HepG2 (cell line): ENCODE measurements at places on chromosomes 1 and 21.

GRCh38 chr1:72100771-72101170, 181.6 kb downstream of the NEGR1 start:
- no peak for DNase-seq

GRCh38 chr1:247317702-247318101, 14.0 kb downstream of the ZNF496 start:
- DNase-seq: no peak

GRCh38 chr1:169108863-169109560, 2.5 kb downstream of the ATP1B1 start:
- DNase-seq: peak; percentile 71

DNA sequence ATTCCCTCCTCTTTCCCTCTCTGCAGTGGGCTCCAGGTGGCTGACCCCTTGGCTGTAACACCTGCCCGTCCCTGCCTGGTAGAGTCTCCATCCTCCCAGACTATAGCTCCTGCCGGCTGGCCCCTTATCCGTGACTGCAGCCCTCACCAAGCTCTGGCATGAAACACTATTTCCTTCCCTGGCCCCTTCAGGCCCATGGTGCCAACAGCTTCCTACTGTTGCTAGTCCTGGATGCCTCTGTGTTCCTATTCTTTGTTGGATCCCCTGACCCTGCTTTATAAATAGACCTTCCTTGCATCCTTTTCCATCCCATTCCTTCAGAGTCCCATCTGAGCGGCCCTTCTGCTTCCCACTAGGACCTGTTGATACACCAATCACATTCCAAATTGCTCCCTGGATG, 195.0 kb downstream of the ZNF326 start:
- no peak for DNase-seq

DNA sequence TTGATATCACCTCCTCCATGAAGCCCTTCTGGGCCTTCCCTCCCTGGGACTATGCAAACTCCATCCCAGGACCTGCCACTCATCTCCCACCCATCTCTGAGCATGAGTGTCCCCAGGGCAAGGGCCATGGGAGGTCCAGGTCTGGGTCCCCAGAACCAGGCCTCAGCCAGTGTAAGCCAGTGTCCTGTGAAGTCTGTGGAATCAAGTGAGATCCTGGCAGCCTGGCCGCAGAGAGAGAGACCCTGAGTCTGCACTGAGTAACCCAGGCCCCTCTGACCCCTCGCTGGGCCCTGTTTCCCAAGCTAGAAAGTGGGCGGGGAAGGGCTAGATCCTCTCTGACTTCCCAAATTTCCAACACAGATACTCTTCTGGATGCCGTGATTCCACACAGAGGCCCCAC, 132.7 kb downstream of the DMRTB1 start:
- DNase-seq: no peak

- no peak for DNase-seq
Observed at GRCh38 chr1:176857632-176858031, 306.9 kb downstream of the ASTN1 start.

DNA sequence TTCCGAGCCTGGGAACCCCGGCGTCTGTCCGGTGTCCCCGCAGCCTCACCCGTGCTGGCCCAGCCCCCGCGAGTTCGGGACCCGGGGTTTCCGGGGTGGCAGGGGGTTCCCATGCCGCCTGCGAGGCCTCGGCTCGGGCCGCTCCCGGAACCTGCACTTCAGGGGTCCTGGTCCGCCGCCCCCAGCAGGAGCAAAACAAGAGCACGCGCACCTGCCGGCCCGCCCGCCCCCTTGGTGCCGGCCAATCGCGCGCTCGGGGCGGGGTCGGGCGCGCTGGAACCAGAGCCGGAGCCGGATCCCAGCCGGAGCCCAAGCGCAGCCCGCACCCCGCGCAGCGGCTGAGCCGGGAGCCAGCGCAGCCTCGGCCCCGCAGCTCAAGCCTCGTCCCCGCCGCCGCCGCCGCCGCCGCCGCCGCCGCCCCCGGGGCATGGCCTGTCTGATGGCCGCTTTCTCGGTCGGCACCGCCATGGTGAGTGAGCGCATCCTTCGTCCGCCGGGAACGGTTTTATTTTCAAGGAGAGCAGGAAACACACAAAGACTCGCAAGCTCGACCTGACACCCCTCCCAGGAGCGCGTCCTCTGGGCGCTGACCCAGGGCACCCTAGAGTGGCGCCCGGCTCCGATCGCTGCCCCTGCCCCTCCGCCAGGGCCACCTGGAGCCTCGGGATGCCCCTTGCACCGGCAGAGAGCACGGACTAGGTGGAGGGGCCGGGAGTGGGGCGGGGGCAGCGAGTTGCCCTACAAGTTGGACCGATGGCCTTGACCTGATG, at the start of gene ABCG1:
Gene ABCG1 (plus strand): TSS at position 305 of the 770 bp plus-strand sequence. CDS start 123 bp downstream, at position 428.
- DNase-seq: no peak

GRCh38 chr1:169329383-169329782, 38.2 kb downstream of the NME7 start:
- no peak for DNase-seq

- no peak for DNase-seq
Observed at GRCh38 chr21:41584603-41585176, 76.7 kb upstream of the TMPRSS2 start.

GRCh38 chr1:109254621-109255096, 5.3 kb downstream of the CELSR2 start:
- no peak for DNase-seq

GRCh38 chr1:48725341-48726046, 51.2 kb downstream of the BEND5 start:
- no peak for DNase-seq

DNA sequence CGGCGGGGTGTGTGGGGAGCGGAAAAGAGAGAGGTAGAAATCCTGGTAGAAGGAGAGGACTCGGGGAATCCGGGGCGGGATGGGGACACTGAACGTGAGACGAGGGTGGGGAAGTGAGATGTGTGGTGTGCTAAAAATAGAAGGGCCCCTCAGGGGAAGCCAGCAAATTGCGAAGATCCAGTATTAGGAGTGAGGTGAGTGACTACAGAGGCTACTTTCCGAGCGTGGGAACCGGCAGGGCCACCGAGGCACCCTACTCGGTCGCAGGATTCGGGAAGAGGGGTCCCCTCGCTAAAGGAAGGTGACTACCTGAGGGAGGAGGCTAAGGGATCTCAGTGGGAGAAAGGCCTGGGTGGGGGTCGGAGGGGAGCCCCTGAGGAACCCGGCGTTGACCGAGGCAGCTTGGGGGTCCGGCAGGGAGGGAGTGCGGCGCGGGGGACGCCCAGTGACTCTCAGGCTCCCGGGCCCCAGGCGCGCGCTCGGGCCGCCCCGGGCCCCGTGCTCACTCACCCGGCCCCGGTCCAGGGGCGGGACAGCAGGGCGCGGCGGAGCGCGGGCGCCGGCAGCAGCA, 318 bp downstream of the ALDH4A1 start:
- no peak for DNase-seq

DNA sequence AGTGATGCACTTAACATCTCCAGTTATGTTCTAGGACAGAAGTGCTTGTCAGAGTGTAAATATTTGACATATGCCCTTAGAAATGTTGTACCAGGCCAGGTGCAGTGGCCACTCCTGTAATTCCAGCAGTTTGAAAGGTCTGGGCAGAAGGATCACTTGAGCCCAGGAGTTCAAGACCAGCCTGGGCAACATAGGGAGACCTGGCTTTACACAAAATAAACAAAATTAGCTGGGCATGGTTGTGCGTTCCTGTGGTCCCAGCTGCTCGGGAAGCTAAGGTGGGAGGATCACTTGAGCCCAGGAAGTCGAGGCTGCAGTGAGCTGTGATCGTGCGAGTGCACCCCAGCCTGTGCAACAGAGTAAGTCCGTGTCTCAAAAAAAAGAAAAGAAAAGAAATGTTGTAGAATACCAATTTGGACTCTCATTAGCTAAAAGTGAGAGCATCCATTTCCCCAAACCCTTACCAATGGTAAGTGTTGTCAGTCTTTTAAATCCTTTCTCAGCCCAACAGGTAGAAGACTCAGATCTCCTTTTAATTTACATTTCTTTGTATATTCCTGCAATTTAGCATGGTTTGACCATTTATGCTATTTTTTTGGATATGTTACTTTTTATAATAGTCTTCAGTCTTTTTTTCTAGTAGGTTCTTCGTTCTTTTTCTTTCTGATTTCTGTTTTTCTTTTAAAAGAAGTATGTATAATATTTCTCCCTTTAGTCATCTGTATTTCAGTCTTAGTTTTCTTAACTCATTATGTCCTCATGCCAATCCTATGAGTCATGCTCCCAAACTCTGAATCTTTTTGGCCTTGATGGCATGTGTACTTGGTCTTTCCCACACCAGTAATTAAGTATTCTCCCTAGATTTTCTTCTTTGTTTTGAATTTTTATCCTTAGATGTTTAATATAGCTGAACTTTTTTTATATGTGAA, 74.4 kb downstream of the CAMTA1 start:
- DNase-seq: peak; percentile 68

DNA sequence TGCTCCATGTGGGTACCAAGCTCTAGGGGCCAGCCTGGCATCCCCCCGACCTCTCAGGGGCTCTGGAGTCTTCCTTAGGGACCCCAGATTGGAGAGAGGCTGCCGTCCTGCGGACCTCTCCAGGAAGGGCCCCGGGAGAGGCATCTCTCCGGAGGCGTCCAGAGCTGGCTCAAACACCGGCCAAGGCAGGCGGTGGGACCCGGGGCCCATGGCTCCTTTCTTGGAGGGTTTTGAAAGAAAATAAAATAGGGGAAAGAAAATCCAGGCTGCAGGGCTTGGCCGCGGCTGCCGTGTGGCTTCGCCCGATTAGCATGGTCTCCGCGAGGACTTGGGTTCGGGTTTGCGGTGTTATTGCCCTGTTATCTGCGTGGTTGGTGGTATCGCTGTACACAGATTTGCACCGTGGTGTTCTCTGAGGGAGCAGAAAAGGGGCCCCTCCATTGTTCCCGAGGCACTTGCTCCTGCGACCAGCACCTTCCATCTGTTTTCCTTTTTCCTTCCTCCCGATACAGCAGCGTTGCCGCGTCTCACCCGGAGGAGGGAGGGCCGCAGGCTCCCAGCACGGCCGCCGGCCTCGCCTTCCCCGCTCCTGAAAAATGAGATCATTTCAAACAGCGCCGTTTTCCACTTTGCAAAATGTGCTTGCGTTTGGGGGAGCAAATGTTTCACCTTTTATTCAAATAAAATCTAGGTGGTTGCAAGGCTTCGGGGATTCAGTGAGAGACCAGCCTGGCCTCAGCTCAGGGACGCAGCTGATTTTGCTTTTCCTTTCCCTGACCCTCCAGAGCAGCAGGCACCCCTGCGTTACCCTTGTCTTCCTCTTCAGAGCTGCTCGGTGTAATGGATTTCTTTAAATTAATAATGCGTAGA, 86.3 kb downstream of the PRDM16 start:
- DNase-seq: no peak

- no peak for DNase-seq
Observed at GRCh38 chr1:54600947-54601721, 22.2 kb downstream of the FAM151A start.

GRCh38 chr1:97833881-97834280, 87.0 kb downstream of the DPYD start:
- DNase-seq: no peak

GRCh38 chr1:185693654-185694053, 40.5 kb upstream of the HMCN1 start:
- DNase-seq: no peak

DNA sequence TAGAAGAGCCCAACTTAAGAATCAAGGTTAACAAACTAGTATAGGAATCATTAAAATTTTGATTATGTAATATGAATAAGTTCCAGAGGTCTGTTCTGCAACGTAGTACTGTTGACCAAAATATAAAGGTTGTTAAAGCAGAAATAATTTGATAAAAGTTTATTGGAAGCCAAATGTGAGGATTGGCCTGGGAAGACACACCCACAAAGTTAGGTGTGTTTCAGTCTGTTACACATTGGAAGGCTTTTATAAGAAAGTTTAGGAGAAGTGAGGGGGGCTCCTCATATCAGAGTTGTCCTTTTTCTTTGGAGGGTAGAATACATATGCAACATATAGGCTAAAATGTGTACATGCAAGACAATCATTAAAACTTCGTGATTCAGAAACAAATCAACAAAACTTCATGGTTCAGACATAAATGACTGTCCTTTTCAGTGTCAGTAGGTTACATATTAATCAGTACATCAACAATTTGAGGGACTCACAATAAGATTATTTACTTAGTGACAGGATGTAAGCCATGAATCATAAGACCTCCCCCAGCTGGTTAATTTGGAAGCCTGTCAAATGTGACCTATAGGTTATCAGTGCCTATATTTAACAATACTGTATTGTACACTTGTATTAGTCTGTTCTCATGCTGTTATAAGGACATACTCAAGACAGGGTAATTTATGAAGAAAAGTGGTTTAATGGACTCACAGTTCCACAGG, 245.0 kb upstream of the B3GALT2 start:
- DNase-seq: peak; percentile 42

GRCh38 chr1:46529031-46529630, 22.3 kb downstream of the KNCN start:
- DNase-seq: no peak

- DNase-seq: no peak
Observed at GRCh38 chr1:221174330-221174993, 295.2 kb downstream of the HLX start.

- no peak for DNase-seq
Observed at GRCh38 chr21:34200288-34200905, 127.0 kb downstream of the MRPS6 start.

GRCh38 chr1:108504447-108504846, 54.3 kb downstream of the NBPF6 start:
- no peak for DNase-seq

- DNase-seq: no peak
Observed at GRCh38 chr1:81834921-81835698, 34.4 kb downstream of the ADGRL2 start.

DNA sequence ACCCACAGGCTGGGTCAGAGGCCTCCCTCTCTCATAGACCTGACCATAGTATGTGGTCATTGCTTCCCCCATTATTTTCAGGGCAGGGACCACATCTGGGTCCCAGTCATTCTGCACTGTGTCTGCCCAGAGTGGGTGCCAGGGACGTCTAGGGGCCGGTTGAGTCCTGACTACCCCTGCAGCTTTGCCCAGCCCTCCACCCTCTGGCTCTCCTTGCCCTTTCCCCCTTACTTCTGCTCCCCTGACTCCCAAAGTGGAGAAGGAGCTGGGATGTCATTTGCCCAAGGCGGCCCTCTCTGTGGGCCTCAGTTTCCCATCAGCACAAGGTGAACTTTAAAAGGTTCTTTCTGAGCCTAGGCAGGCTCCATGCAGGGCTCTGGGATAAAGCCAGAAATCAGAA, 4.3 kb upstream of the TTC22 start:
- no peak for DNase-seq

GRCh38 chr1:114901814-114902213, 47.2 kb downstream of the SYCP1 start:
- DNase-seq: no peak

GRCh38 chr21:32578107-32578691, 7.1 kb downstream of the TCP10L start:
- no peak for DNase-seq

DNA sequence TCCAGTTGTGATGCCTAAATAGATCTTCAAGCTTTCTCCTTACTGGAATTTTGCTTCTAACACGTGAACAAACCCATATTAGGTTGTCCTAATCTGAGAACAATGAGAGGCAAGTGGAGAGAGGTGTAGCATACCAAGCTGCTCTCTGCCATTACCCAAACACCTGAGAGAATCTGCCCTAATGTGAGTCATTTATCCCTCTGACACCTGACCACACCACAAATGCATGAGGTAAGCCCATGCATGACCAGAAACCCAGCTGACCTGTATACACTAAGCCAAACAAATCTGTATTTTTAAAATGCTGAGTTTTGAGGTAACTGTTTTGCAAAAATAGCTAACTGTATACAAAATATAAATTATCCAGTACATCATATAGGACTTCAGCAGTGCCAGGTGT, 1458.1 kb upstream of the B3GALT2 start:
- no peak for DNase-seq
